ENCODE measurements at places on chromosomes 6 and 20.
A peak's percentile ranks its signal among the peaks of the same experiment; 100 is the strongest.

DNA sequence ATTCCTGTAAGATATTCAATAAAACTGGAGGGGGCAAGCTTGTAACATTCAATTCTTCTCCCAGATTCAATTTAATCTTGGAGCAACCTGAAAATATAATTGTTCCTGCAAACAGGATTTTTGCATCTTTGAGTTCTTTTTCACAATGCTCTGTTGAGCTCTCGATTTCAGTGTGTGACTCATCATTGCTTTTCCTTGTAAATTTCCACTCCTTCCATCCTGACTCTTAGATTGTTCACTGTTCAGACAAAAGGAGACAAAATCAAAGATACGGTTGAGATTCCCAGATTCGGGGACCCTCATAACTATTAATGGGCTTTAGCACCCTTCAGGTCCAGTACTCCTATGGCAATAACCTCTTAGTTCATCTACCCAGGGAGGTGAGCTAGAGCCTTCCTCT lies 571.9 kb upstream of the CHD6 start:
- no peak for DNase-seq

DNA sequence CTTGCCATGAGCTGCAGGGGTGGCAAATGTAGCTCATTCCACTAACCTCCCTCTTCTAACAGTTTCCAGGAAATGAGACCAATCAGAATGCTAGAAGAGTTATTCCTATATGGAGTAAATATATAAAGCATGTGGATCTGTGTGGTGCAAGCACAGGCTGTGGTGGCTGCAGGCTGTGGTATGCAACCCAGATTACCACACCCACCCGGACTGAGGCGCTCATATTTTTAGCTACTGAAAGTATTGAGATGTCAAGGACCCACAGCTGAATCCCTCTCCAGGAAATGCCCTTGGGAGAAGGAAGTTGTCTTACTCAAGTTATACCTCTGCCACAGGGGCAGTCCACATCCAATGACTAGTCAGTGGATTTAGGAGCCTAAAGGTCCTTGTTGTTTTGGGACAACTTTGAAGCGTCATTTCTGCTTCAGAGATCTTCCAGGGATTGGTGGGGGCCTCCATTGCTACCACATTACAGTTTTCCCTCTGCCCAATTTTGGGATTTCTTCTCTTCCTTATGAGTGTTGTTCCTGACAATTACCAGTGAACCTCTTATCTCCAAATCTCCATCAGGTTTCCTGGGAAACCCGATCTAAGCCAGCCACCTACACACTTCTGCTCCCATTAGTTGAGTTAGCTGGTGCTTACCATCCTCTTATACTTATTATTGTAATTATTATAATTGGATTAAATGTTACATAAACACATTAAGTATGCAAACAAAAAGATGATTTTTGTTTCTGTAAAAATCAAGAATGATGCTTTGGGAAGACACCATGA lies 12.1 kb upstream of the REPS1 start:
- DNase-seq = peak; percentile 27

DNA sequence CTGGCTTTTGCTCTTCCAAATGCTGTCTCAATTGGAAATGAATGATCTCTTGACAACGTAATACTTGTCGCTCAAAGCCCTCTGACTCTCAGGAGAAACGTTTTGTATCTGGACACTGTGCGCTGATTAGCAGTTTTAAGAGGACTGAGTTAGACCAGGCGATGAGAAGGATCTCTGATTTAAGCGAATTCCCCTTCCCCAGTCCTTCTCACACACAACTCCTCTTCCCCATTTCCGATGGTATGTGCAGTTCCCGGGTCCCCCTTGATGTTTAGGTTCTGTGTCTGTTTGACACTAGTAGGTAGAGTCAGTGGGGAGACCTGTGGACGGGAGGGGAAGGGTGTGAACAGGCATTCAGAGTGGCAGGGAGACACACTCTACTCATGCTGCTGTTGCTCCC lies 2.5 kb downstream of the ZDHHC14 start:
- no peak for DNase-seq

DNA sequence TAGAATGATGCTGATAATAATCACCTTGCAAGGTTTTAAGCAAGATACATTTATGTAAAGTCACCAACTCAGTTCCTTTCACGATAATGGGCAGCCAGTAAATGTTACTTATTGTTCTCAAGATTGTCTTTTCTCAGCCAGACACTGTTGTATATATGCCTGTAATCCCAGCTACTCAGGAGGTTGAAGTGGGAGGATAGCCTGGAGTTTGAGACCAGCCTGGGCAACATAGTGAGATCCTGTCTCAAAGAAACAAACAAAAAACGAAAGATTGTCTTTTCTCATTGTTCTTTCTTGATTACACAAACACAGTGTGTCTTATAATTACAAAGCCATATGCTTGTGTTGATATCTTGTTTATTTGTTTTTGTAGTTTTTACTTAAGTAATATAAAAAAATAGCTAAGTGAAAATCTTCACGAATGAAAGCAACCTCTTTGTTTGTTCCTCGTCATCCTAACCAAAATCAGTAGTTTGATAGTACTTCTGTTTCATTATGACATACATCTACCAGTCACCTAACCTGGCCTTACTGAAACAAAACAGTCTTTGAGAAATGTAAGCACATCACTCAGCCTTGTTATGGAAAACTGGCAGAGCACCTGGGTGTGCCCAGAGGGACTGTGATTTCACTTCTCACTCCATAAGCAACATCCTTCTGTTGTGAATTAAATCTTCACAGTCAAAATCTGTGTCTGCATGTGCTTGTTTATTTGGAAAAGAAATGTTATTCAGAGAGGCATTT lies 436.2 kb upstream of the SOX4 start:
- DNase-seq = no peak

DNA sequence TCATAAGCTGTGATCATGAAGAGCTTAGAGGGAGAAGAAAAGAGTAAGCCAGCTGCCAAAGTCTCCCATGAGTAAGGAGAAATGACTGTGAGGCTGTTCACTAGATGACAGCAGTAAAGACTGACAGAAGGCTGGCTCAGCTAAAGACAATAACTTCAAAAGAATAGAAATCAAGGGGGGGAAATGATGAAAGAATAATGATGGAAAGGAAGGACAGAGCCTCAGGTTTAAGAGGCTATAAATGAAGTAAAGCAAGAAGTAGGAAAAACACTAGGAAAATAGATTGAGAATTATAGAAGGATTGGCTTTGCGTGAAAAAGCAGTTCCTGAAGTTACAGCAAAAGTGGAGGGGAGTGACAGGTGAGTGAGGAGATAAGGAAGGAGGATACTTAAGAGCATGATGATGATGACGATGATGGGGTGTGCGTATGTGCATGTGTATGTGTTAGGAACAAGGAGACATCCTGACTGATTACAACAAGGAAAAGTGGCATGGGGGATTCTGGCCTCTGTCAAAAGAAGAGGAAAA lies 48.2 kb downstream of the HBS1L start:
- DNase-seq = peak; percentile 54

DNA sequence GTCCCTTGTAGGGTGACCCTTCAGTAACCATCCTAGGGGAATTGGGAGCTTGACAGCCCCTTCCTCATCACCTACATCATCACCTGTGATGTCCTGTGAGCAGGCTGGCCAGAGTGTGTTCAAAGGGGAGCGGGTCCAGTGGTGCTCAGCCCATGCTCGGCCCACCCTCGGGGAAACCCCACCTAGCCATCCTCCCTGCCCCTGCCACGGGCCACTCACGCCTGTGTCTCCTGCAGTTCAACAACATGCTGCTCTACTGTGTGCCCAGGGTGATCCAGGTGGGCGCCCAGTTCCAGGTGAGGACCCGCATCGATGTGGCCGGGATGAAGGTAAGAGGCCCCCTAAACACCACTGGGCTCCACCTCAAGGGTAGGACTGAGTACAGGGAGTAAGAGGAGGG lies 10.1 kb downstream of the FGD2 start:
- no peak for DNase-seq

DNA sequence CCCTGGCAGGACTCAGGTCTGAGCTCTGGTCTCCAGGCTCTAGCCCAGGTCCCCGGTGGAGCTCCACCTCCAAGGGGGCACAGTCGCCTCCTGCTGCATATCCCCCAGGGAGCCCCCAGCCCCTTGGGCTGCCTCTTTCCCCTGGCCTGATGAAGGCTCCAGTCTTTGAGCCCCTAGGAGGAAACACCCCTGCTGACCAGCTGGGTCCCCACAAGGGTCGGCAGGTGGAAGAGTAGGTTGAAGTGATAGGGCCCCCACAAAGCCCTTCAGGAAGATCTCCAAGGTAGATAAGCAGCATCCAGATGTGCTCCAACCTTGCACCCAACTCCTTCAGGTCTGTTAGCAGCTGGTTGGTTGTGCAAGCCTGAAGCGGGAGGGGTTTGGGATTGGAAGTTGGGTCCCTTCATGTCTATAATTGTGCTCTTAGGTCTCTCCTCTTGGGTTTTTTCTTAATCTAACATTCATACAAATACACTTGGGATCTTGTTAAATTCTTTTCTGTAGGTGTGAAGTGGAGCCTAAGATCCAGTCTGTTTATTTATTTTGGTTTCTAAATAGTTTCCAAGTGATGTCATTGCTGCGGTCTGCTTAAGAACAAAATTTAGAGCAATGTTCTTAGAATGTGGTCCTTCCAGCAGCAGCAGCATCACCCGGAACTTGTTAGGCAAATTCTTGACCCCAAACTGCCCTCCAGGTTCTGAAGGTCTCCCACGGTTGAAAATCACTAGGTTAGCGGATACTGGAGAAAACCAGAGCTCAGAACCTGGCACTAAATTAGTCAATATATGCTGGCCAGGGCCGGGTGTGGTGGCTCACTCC lies 5.1 kb downstream of the UBE2C start:
- DNase-seq = peak; percentile 89

DNA sequence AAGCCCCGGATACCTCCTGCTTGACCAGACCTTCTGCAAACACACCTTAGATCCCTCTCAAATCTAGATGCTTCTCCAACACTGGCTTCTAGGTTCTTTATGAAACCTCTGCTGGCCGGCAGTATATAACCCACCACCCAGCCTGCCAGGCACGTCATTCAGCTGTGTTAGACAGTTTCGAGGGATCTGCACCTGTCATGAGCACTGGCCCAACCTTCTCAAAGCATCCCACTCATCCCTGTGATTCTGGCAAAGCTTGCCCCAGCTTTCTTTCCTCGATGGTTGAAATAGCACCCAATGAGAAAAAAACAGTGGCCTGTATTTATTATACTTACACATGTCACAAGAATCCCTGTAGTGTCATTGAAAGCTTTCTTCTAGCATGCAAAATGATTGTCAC lies 157.8 kb downstream of the MTHFD1L start:
- DNase-seq = no peak

GRCh38 chr6:118744261-118744941 lies 93.0 kb upstream of the CEP85L start:
- DNase-seq = no peak

DNA sequence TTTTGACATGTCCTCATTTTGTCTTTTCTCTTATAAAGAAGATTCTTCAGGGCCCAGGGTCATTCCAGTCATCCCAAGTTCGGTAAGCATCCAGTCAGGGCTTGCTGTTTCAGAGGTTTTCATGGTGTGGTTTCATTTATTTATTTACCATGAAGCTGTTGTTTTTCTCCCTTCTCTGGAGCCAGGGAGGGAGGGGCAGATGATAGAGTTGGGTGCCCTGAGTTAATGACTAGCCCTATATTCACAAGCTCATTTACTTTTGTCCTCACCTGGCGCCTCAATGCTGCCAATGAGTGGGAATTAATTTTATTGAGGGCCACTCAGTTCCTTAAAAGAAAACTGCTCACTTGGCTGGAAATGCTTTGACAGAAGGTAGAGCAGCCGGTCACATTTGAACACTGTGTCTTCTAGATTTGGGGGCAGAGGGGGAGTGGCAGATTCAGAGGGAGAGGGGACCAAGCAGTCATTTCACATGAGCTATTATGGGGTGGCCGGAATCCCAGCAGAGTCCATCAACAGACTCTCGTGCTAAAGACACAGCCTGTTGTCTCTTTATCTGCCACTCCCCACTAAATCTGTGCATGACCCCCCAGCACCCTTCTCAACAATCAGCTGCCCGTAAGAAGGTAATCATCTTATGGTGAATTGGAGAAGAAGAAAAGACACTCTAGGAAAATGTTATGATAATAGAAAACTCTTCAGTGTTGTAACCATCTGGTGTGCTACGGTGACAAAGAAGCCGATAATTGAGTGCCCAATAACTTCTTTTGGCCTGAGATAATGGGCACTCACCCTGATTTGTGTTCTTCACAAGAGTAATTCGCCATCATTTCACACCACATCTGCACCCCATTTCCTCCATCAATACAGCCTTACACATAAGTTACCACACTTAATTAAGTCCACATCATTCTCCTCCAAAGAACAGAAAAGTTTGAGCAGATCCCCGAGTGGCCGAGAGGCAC lies 573.5 kb upstream of the JAG1 start:
- no peak for DNase-seq

DNA sequence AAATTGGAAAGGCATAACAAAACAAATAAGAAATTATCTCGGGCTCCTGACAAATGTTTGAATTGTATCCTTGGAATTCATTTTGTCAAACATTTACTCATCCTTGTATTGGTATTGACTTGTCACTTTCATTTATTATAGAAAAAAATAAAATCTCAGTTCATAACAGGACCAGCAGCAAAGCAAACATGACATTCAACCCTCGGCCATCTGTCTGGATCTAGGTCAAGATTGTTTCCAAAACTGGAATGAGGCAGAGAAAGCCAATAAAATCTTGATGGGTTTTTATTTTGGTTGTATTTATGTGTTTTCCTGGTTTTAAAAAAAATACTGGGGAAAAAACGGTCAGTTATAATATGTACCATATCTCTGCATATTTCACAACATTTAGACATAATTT lies 42.9 kb upstream of the FABP7 start:
- DNase-seq = no peak

GRCh38 chr20:39462416-39462945 lies 500.3 kb downstream of the DHX35 start:
- no peak for DNase-seq

GRCh38 chr6:9044426-9044825 lies 609.1 kb upstream of the SLC35B3 start:
- DNase-seq = no peak

GRCh38 chr20:20518263-20518662 lies 150.4 kb downstream of the INSM1 start:
- DNase-seq = no peak

GRCh38 chr6:135281964-135282363 lies 100.9 kb downstream of the MYB start:
- no peak for DNase-seq
